ENCODE measurements at places on chromosomes 13 and 19.

- DNase-seq, result no peak
These were observed 8.8 kb upstream of the KLK8 start for GRCh38 chr19:51010066-51010795.

DNA sequence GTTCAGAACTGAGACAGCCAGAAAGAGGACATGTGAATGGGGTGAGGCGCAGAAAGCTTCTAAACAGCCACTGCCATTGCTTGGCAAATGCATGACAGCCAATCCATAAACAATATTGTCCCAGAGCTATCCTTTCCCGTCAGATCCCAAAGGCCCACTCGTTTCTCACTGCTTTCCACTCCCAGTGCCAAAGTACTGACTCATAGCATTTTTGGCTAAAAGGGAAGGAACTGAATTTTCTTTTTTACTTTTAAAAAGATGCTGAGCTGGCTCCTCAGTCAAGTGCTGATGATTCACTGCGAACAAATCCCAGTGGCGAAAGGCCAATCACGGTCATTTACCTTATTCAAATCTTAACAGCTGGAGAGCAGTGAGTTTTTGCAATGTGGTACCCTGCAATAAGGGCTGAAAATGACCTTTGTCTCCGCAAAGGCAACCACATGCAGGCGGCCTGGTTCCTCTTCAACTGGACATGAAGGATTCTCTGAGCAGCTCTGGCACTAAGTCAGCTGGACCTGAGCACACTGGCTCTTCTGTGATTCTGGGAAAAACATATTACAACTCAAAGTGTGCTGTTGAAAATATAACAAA is 151.7 kb downstream of the DCLK1 start:
- no peak for DNase-seq

DNA sequence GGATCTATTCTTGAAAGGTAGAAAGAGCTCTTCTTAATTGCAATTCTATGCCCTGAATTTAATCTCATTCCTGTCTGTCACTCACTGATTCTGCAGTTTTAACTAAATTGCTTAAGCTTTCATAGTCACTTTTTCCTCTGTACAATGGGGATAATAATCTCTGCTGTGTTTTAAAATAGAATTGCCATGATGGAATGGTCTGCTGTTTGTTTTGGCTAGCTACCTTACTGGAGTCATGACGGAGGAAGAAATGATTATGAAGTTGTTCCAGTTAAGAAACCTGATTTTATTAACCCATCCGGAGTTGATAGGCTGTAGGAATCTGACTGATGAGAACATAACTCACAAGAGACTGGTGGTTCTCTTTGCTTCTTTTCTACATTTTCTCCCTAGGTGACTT is 54.9 kb upstream of the ITM2B start:
- no peak for DNase-seq

DNA sequence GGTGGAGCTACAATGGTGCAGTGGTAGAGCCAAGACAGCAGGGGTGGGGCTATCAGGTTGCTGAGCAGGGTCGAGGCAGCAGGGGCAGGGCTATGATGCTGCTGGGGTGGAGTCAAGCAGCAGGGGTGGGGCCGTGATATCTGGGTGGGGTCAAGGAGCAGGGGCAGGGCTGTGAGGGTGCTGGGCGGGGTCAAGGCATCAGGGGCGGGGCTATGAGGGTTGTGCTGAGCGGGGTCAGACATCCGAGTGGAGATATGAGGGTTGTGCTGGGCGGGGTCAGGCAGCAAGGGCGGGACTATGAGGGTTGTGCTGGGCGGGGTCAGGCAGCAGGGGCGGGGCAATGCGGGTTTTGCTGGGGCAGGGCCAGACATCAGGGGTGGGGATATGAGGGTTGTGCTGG is 14.7 kb downstream of the HCN2 start:
- no peak for DNase-seq

DNA sequence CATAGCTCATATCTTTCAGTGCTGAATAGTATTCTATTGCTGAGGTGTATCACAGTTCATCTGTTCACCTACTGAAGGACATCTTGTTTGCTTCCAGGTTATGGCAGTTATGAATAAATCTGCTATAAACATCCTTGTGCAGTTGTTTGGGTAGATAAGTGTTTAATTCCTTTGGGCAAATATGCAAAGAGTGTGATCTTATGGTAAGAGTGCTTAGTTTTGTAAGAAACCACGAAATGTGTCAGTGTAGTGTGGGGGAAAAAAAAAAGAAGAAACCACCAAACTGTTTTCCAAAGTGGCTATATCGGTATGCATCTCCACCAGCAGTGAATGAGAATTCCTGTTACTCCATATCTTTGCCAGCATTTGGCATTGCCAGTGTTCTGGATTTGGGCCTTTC is 93.3 kb downstream of the PIBF1 start:
- no peak for DNase-seq

GRCh38 chr19:13010038-13010991 is 15.0 kb downstream of the NFIX start:
- peak; percentile 51 for DNase-seq

All from right kidney (tissue), 9 donors.